Left lung (tissue), 14 donors: ENCODE measurements at places on chromosomes 4 and X. TPM values are rescaled to one million over a fixed set of nuclear protein-coding genes. Genes with fewer than 3 reads are reported as not detected.

Gene CCDC120
- polyA plus RNA-seq, result 17.5 TPM

Gene ANXA3
- 70.4 TPM for polyA plus RNA-seq

Gene CXorf49B
- not detected for polyA plus RNA-seq

Gene CXCL9
- 0.63 TPM for polyA plus RNA-seq

Gene RENBP
- 5.2 TPM for polyA plus RNA-seq

Gene RASSF6
- polyA plus RNA-seq, result 3.3 TPM

Gene CT45A5
- 20.5 TPM for polyA plus RNA-seq

Gene VCX3A
- polyA plus RNA-seq, result not detected

Gene MAGEA2
- not detected for polyA plus RNA-seq

Gene CSAG1
- polyA plus RNA-seq, result not detected

Gene WAS
- 4.7 TPM for polyA plus RNA-seq

Gene DCAF8L2
- polyA plus RNA-seq, result not detected

Gene MID1
- 26.8 TPM for polyA plus RNA-seq

Gene RWDD4
- polyA plus RNA-seq, result 28.3 TPM

Gene TLR2
- 33.7 TPM for polyA plus RNA-seq

Gene PWWP3B
- 3.7 TPM for polyA plus RNA-seq

Gene USP26
- not detected for polyA plus RNA-seq

Gene CCKAR
- polyA plus RNA-seq, result 0.10 TPM

Gene SPANXD
- polyA plus RNA-seq, result not detected

Gene GDI1
- polyA plus RNA-seq, result 121 TPM

Gene TMEM154
- 1.5 TPM for polyA plus RNA-seq

Gene ARMCX4
- polyA plus RNA-seq, result 31.2 TPM

Gene ADAM29
- polyA plus RNA-seq, result 0.11 TPM

Gene SMPX
- 7.4 TPM for polyA plus RNA-seq

Gene NRK
- polyA plus RNA-seq, result 5.1 TPM

Gene TEX13B
- not detected for polyA plus RNA-seq

Gene NPNT
- polyA plus RNA-seq, result 75.7 TPM

Gene AKAP4
- polyA plus RNA-seq, result not detected

Gene GRIA3
- 0.35 TPM for polyA plus RNA-seq

Gene PNMA3
- polyA plus RNA-seq, result 2.6 TPM

Gene MMRN1
- 28.7 TPM for polyA plus RNA-seq

Gene SPANXC
- polyA plus RNA-seq, result not detected

Gene PF4V1
- 0.90 TPM for polyA plus RNA-seq

Gene FOXR2
- polyA plus RNA-seq, result not detected

Gene BEX4
- polyA plus RNA-seq, result 88.6 TPM

Gene BMP3
- polyA plus RNA-seq, result 91.0 TPM

Gene CYLC1
- not detected for polyA plus RNA-seq

Gene HSD17B13
- 1.9 TPM for polyA plus RNA-seq

Gene TAF9B
- polyA plus RNA-seq, result 41.4 TPM

Gene PABPC1L2B
- polyA plus RNA-seq, result not detected

Gene CENPI
- 12.6 TPM for polyA plus RNA-seq

Gene CXCL1
- 2.6 TPM for polyA plus RNA-seq

Gene HEPH
- 53.8 TPM for polyA plus RNA-seq

Gene NHSL2
- polyA plus RNA-seq, result 7.0 TPM

Gene JAKMIP1
- 0.16 TPM for polyA plus RNA-seq

Gene EFHC2
- polyA plus RNA-seq, result 3.5 TPM

Gene MAML3
- 17.4 TPM for polyA plus RNA-seq

Gene COL4A5
- polyA plus RNA-seq, result 144 TPM

Gene P2RY10
- polyA plus RNA-seq, result 0.33 TPM

Gene TLR3
- 10.3 TPM for polyA plus RNA-seq

Gene SFRP2
- polyA plus RNA-seq, result 9.9 TPM

Gene SPIN4
- polyA plus RNA-seq, result 21.0 TPM

Gene PARM1
- 61.6 TPM for polyA plus RNA-seq
